Kidney (tissue), 22 donors: ENCODE measurements at places on chromosomes 1 and 21. TPM values are rescaled to one million over a fixed set of nuclear protein-coding genes. Genes with fewer than 3 reads are reported as not detected.

The FCAMR gene
- polyA plus RNA-seq, result 34.6 TPM

DNA sequence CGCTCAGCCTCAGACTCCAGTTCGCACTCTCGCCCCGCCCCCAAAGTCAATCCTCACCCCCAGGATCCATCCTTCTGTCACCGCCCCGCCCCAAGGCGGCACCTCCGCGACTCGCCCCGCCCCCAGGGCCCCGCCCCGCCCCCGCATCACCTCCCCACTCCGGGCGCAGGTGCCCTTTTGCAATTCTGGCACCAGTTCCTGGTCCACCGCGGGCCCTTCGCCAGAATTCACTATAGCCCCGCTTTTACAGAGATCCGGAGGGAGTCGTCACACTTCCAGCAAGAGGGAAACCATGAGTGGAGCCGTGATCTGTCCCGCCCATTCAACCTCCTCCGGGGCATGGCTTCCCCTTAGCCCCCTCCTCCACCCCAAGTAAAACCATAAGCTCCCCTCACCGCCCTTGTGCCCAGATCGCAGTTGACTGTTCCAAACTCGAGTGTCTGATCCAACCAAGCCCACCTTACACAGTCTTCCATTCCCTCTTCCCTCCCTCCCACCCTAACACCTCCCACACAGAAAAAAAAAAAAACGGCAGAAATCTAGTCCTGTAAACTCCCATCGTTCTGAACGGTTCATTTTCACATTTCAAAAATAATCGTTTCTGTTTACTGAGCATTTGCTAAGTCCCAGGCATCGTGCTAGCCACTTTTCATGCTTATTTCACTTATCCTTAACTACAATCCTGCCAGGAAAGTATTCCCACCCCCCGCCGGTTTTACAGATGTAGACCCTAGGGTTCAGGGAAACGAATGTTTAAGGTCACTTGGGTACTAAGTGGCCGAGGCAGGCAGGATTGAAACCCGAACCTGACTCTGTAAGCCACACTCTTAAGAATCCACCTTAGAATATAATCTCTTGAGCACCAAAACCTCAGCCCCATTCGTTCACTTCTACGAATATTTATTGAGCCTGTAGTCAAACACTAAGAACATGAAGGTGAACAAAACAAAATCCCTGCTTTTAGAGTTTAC, 1.3 kb upstream of the DNAJC16 start:
- peak; percentile 100 for DNase-seq

DNA sequence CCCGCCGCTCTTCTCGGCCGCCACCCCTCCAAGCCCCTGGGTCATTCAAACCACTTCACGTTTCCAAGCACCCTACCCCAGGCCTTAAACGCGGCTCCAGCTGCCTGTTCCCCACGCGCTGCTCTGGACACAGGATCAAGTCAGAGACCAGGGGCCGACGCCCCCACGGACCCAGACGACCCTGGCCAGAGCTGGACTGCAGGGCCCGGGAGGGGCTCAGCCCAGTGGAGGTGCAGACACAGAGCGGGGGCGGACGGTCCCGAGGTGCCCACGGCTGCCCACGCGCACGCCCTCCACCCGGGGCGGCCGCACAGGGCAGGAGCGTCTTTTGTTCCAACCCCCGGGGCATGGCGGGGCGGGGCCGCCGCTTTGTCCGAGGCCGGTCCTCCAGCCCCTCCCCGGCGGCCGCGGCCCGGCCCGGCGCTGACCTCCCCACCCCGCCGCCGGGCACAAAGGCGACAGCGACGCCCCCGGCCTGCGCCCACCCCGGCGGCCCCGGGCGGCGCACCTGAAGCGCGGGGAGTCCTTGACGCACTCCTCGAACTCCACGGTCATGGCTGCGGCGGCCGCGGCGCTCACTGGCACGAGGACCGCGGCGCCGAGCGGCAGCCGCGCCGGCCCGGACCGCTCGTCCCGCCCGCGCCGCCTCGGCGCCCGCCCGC, 338 bp downstream of the ACAP3 start:
- no peak for DNase-seq

GRCh38 chr1:107442551-107442950, 301.7 kb downstream of the NTNG1 start:
- no peak for DNase-seq

- no peak for DNase-seq
Measured at GRCh38 chr1:218027152-218027551, 257.9 kb upstream of the RRP15 start.

- DNase-seq, result no peak
Measured at GRCh38 chr1:7941437-7941793, 776 bp upstream of the TNFRSF9 start.

- DNase-seq, result peak; percentile 79
Measured at GRCh38 chr21:39098696-39099200, 84.5 kb downstream of the PSMG1 start.

The CFAP45 gene
- polyA plus RNA-seq, result 14.2 TPM

GRCh38 chr1:167501515-167502191, 16.7 kb downstream of the CD247 start:
- DNase-seq, result no peak

- DNase-seq, result no peak
Measured at GRCh38 chr1:16991571-16991970, 11.2 kb upstream of the MFAP2 start.

DNA sequence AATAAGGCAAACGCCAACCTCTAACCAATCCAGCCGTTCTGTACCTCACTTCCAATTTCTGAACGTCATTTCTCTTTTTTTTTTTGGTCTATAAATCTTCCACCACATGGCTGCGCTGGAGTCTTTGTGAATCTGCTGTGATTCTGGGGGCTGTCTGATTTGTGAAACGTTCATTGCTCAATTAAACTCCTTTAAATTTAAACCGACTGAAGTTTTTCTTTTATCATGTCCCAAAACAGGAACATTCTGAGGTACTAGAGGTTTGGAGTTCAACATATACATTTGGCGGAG, 65.5 kb upstream of the BACH1 start:
- DNase-seq, result no peak

GRCh38 chr1:54643736-54644135, 2.1 kb downstream of the MROH7 start:
- no peak for DNase-seq

DNA sequence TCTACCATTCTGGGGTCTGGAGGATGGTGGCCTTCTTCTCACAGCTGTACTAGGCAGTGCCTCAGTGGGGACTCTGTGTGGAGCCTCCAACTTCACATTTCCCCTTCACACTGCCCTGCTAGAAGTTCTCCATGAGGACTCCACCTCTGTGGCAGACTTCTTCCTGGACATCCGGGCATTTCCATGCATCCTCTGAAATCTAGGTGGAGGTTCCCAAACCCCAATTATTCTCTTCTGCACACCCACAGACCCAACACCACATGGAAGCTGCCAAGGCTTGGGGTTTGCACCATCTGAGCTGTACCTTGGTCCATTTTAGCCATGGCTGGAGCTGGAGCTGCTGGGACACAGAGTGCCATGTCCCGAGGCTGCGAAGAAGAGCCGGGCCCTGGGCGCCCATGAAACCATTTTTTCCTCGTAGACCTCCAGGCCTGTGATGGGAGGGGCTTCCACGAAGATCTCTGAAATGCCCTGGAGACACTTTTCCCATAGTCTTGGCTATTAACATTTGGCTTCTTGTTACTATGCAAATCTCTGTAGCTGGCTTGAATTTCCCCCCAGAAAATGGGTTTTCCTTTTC, 170.5 kb downstream of the FOXD2 start:
- no peak for DNase-seq

The PAQR6 gene
- polyA plus RNA-seq, result 2.0 TPM

DNA sequence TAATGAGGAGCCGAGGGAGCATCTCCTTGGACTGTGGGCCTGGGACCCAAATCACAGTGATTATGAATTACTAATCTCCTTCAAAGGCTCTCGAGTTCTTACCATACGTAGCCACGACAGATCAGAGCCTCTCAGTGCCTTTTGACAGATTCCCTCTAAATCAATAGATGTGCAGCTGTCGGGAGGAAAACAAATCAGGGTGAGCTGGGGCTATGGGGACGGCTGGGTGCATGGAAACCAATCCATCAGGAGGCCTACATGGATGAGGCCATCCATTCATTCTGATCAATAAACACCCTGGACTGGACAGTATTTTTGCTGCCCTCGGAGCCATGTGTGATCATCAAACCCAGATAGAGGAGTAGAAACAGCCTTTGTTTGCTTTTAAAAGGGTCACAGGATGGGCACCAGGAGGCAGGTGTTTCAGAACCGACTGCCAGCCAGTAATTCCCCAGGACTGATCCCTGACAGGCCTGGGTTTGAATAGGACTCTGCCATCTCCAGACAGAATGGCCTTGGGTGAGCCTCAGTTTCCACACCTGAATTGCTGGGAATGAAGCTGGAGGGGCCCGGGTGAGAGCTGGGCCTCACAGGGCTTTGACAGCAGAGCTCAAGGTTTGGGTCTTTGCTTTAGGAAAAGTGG, 532.8 kb downstream of the MATN1 start:
- no peak for DNase-seq

The TLR5 gene
- polyA plus RNA-seq, result 3.7 TPM

GRCh38 chr1:78170859-78171258, 125.1 kb downstream of the GIPC2 start:
- DNase-seq, result no peak

DNA sequence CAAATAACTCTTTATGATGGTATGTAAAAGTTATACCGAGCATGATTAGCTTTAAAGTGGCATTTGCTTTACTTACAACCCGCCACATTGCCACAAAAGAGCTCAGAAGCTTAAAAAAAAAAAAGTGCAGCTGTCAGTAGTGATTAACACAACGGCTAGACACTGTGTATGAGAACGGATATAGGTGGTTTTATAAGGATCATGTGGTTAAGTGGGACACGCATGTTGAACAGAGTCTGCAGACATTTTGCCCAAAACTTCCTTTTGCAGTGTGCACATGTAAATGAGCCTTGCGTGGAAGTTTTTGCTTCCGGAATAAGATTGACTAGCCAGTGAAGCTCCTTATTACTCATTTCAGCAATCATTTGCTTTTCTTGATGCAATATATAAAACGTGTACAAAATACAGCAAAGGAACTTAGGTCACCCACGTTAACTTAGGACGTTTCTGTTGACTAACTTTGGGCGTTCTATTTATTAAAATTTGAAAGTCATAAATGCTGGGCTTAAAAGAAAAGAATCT, 58.7 kb upstream of the RGS1 start:
- DNase-seq, result no peak

DNA sequence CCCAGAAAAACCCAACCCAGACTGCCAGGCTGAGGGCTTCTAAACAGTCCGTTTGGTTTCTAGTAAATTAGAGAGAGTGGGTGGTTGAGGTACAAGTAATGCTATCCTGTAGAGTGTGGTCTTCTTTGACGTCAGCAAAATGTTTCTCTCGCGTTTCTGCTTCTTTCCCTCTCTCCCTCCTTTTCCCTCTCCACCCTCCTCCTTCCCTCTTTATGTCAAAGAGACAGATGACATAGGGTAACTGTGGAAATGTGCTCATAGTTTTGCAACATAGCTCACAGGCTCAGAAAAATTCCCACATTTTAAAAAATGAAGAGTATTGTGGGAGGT, 158.3 kb downstream of the TOMM20 start:
- DNase-seq, result peak; percentile 90

The LEFTY1 gene
- 0.41 TPM for polyA plus RNA-seq

DNA sequence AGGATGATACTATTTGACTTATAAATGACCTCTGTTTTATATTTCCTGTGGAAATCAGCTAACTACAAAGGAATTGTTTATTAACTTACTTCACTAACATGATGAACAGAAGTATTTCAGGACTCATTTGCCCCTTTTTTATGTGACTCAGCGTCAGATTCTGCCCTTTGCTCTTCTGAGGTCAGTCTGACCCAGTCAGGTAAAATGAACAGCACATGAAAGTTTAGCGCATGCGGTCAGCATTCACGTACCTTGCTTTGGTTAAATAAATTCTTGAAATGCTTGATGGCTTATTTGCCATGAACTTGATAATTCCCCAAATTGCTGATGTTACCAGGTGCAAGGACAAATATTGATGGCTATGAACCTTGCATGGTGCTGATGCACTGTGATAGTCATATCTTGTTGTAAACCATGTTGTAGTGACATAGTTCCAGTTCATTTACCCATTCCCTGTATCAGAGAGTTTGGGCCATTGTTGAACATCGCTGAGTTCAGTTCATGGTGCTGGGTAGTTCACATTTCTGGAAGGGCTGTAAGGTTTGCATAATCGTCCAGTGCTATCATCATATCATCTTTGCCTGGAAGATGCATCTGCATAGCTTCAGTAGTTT, 133.4 kb downstream of the NFIA start:
- DNase-seq, result no peak

GRCh38 chr1:56397811-56398231, 181.5 kb downstream of the PLPP3 start:
- DNase-seq, result no peak

DNA sequence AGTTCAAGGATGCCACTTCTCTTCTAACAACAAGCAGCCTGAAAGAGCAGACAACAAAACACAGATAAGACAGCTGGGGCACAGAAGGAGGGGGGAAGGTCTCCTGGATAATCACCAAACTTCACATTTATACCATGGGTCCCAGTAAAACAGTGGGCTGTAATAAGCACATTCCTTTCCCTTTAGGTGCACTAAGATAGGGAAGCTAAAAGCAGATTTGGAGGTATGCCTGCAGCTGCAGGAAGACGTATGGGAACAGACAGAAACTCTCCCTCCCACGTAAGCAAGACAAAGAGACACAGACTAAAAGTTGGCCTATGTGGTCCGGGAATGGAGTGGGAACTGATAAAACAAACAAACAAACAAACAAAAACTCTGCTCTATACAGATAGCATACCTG, 612.1 kb downstream of the MRPL39 start:
- peak; percentile 9 for DNase-seq

DNA sequence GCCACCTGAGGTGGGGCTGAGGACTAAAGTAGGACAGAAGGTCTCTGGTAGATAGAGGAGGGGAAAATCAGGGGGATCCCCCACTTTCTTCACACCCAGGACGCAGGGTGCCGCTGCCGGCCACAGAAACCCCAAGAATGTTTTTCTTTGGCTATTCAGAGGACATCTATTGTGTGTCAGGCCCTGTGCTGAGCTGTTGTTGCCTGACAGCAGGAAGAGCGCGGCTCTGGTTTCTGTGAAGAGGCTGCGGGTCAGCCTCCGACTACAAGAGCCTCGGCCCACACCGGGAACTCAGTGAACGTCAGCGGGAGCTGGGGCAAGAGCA, 407 bp upstream of the PIGV start:
- no peak for DNase-seq

GRCh38 chr1:66809736-66810326, 8.8 kb upstream of the INSL5 start:
- no peak for DNase-seq

- DNase-seq, result no peak
Measured at GRCh38 chr1:207428783-207429182, 25.3 kb upstream of the CR2 start.

- DNase-seq, result no peak
Measured at GRCh38 chr1:100277866-100278265, 11.8 kb downstream of the RTCA start.

GRCh38 chr1:79198832-79199231, 192.3 kb upstream of the ADGRL4 start:
- DNase-seq, result no peak

The ST6GALNAC3 gene
- polyA plus RNA-seq, result 8.8 TPM

DNA sequence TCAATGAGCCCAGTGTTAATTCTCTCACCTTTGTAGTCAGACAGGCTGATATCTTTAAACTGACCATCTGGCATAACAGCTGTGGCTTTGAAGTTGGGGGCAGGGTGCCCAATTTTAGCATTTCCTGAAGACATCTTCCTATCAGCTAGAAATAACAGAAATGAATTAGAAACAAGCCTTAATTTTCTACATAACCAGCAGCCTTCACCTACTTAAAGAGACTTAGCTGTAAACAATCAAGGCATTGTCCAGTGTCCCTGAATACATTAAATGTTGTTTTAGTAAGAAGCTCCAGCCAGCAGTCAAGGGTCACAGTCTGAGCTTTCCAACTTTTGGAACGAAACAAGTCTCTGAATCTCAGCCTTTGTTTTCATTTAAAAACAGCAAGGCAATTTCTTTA, 2.8 kb downstream of the PRDX1 start:
- no peak for DNase-seq
